Activated B cell treated with CpG ODN at 0.5 μM for 24 hours (primary cell): ENCODE measurements at places on chromosomes 11 and 22. TPM values are rescaled to one million over a fixed set of nuclear protein-coding genes. Genes with fewer than 3 reads are reported as not detected.

DNA sequence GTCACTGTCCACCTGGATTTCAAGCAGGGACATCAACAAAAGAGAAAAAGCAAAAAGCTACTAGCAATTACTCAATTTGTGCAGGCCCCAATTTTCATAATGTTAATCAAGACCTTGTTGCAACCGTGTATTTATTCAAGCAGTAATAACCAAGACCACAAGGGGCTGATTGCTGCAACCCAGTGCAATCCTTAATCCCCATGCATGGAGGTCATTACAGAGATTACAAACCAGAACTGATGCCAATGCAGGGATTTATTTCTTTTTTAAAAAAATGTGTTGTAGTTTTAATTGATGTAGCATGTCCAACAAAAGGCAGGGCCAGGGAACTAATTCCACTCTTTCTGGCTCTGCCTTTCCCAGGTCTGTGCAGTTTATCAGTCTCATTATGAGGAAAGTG, 18.4 kb downstream of the TECTA start:
- H3K27ac ChIP-seq = no peak overlapping the region
- H3K4me3 ChIP-seq = no peak overlapping the region
- peaks cover 3% of the 10 kb centered on the region for H3K27me3 ChIP-seq
- H3K36me3 ChIP-seq = no peaks in the 10 kb centered on the region
- no peaks in the 10 kb centered on the region for H3K4me1 ChIP-seq
- no peak for DNase-seq

The USP2 gene
- 0.24 TPM in 1 of 2 replicates, not detected in the other for total RNA-seq

The PRRG4 gene
- total RNA-seq = 0.17 and 0.33 TPM in 2 replicates

GRCh38 chr22:35458547-35459422, 58.8 kb downstream of the MCM5 start:
- no peak overlapping the region for H3K4me3 ChIP-seq
- H3K36me3 ChIP-seq = peaks cover 5% of the 10 kb centered on the region
- no peak for DNase-seq

The SCGB2A2 gene
- not detected in 2 replicates for total RNA-seq

The TMPRSS6 gene
- total RNA-seq = 4.6 and 5.4 TPM in 2 replicates

The TBC1D10A gene
- 20.1 and 20.4 TPM in 2 replicates for total RNA-seq

DNA sequence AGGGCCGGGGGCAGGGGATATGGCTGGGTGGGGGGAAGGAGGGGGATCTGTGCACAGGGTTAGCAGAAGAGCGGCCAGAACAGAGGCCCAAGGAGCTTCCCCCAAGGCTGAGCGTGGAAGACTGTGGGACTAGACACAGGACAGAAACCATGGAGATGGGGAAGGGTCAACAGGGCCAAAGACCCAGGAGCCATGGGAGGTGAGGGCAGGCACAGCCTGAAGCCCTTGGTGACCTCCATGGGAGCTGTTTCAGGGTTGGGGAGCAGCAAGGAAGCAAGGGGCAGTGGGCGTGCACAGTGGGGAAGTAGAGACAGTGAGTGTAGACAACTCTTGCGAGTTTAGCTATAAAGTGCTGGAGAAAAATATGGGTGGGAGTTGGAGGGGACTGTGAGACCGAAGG, 56.6 kb downstream of the WNT11 start:
- H3K27me3 ChIP-seq = no peaks in the 10 kb centered on the region
- DNase-seq = no peak
- H3K27ac ChIP-seq = no peak overlapping the region
- no peaks in the 10 kb centered on the region for H3K36me3 ChIP-seq

DNA sequence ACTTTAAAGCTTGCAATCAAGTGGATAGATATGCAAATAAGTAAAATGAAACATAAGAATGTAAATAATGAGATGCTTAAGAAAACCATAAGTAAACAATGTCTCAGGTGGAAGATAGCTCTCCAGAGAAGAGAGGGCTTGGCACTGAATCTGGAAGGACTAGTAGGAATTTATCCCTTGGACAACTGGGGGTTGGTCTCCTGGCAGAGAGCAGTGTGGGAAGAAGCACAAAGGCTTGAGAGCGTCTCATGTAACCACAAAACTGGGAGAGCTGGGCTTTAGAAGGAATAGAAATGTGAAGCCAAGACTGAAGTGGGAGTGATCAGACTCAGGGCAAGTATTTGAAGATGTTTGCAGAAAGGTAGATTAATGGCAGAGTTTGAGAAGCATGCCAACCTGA, 31.3 kb downstream of the CARD18 start:
- peaks cover 13% of the 10 kb centered on the region for H3K4me1 ChIP-seq
- H3K27ac ChIP-seq = no peak overlapping the region
- H3K4me3 ChIP-seq = no peak overlapping the region

DNA sequence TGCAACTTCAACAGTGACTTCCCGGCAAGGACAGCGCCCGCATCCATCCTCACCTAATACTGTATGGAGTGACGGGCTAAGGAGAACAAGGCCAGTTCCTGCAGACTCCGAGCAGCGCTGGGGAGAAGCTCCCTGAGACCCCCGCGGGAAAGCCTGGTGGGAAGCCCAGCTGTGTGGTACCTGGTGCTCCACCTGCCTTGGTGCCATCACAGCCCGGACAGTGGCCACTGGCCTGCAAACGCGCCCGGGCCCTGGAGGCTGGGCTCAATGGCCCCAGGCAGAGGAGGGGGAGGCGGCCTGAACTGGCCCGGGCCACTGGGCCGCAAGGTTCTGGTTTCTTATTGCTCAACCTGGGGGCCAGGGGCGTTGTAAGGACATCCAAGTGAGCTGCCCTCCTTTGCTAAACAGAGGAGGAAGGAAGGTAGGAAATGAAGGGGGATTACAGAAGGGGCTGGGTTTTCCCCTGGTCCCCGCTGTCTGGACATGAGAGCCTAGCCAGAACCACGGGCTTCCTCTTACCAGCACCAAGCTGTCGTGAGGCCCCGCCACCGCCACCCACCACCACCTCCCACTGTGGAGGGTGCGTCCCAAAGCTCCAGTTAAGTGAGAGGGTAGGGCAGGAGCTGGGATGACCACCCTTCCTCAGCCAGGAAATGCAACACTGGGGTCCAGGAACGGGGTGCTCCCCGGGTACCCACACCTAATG, 8.5 kb upstream of the CDC42BPG start:
- DNase-seq = peak; percentile 48
- peaks cover 53% of the 10 kb centered on the region for H3K36me3 ChIP-seq
- no peaks in the 10 kb centered on the region for H3K27me3 ChIP-seq
- peaks cover 95% of the 10 kb centered on the region for H3K4me1 ChIP-seq

- H3K27me3 ChIP-seq = no peaks in the 10 kb centered on the region
- H3K4me3 ChIP-seq = no peak overlapping the region
- DNase-seq = no peak
These were observed 454.1 kb upstream of the CADM1 start for GRCh38 chr11:115958089-115959000.

GRCh38 chr11:61460474-61460881, 30.6 kb downstream of the SDHAF2 start:
- H3K4me1 ChIP-seq = no peaks in the 10 kb centered on the region
- no peak for DNase-seq
- no peaks in the 10 kb centered on the region for H3K27me3 ChIP-seq
- no peak overlapping the region for H3K27ac ChIP-seq

- H3K4me3 ChIP-seq = peak overlapping the region; percentile 79
- peak overlapping the region; percentile 89 for H3K27ac ChIP-seq
- H3K4me1 ChIP-seq = peaks cover 50% of the 10 kb centered on the region
These were observed 65.6 kb upstream of the SESN3 start for GRCh38 chr11:95296621-95297025.

- H3K27me3 ChIP-seq = no peaks in the 10 kb centered on the region
These were observed 179.4 kb downstream of the ARHGAP42 start for GRCh38 chr11:100866453-100866852.

The LUZP2 gene
- total RNA-seq = not detected in 2 replicates

DNA sequence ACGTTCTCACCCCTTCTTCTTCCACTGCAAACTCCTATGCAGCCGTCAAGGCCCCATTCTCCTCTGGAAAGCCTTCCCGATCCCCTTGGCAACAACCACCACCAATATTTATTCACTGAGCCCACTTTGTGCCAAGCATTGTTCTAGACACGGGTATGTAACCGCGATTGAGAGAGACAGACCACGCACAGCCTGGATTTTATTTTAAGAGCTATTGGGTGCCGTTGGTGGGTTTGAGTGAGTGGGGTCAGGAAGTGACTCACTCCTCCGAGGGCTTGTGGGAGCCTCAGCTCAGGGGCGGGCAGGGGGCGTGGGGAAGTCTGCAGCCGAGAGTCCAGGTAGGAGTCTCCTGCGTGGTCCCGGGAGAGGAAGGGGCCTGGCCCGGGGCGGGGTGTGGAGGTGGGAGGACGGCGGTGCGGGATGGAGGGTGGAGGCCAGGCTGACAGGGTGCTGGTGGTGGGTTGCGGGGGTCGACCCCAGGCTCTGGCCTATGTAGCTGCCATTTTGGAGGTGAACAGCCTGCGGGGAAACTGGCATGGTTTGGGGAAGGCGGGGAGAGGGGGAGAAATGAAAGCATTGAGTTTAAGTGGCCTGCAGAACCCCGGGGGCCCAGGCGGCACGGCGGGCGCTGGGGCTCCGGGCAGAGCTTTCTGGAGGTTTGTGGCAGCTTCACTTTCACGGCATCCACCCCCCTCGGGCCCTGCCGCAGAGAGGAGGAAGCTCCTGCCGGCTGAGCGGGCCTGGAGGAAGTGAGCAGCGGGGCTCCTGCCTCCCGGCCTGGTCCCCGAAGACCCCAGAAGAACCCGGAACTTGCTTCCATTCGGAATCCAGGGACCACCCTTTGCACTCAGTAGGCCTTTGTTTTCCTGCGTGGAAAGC, 547 bp downstream of the PARVG start:
- DNase-seq = peak; percentile 62
- peak overlapping the region; percentile 95 for H3K27ac ChIP-seq
- peak overlapping the region; percentile 90 for H3K4me3 ChIP-seq
- peaks cover 30% of the 10 kb centered on the region for H3K36me3 ChIP-seq
- H3K27me3 ChIP-seq = no peaks in the 10 kb centered on the region

The OR2AT4 gene
- total RNA-seq = not detected in 2 replicates

- DNase-seq = no peak
- no peaks in the 10 kb centered on the region for H3K36me3 ChIP-seq
- peaks cover 17% of the 10 kb centered on the region for H3K27me3 ChIP-seq
- H3K27ac ChIP-seq = no peak overlapping the region
- H3K4me3 ChIP-seq = no peak overlapping the region
These were observed 39.4 kb downstream of the GLYATL2 start for GRCh38 chr11:58805065-58805464.

DNA sequence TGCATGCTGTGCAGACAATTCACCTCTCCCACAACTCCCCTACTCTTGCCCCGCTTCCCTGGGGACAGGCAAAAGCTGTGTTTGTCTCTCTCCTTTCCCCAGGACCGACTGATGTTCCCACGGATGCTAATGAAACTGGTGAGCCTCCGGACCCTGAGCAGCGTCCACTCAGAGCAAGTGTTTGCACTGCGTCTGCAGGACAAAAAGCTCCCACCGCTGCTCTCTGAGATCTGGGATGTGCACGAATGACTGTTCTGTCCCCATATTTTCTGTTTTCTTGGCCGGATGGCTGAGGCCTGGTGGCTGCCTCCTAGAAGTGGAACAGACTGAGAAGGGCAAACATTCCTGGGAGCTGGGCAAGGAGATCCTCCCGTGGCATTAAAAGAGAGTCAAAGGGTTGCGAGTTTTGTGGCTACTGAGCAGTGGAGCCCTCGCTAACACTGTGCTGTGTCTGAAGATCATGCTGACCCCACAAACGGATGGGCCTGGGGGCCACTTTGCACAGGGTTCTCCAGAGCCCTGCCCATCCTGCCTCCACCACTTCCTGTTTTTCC, 1.4 kb upstream of the MADD start:
- peaks cover 55% of the 10 kb centered on the region for H3K4me1 ChIP-seq
- no peaks in the 10 kb centered on the region for H3K27me3 ChIP-seq
- H3K4me3 ChIP-seq = peak overlapping the region; percentile 93
- DNase-seq = no peak
- peak overlapping the region; percentile 97 for H3K27ac ChIP-seq
- peaks cover 6% of the 10 kb centered on the region for H3K36me3 ChIP-seq

GRCh38 chr22:30777587-30777986, 82.9 kb downstream of the OSBP2 start:
- H3K27ac ChIP-seq = no peak overlapping the region
- no peak for DNase-seq
- no peaks in the 10 kb centered on the region for H3K36me3 ChIP-seq
- H3K27me3 ChIP-seq = peaks cover 10% of the 10 kb centered on the region
- H3K4me1 ChIP-seq = no peaks in the 10 kb centered on the region

DNA sequence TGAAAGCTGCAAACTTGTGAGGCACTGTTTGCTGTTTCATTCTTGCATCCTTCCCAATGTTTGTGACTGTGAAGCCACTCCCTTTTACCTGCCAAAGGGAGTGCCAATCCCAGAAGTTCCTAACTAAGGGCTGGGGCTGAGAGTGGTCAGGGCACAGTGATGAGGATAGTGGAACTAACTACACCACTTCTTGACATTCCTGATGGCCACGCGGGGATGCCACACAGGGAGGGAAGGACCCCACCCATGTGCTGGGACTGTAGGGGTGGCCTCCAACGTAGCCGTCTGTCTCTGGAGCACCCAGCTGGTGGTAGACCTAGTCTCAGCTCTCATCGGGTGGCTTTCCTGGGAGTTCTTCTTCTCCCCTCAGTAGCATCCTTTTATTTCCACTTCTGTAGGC, 335.5 kb downstream of the CADM1 start:
- no peaks in the 10 kb centered on the region for H3K4me1 ChIP-seq
- H3K36me3 ChIP-seq = no peaks in the 10 kb centered on the region
- no peak overlapping the region for H3K4me3 ChIP-seq
- peaks cover 3% of the 10 kb centered on the region for H3K27me3 ChIP-seq
- H3K27ac ChIP-seq = no peak overlapping the region
- DNase-seq = no peak

- H3K36me3 ChIP-seq = no peaks in the 10 kb centered on the region
- DNase-seq = no peak
- no peaks in the 10 kb centered on the region for H3K4me1 ChIP-seq
- H3K4me3 ChIP-seq = no peak overlapping the region
- peaks cover 2% of the 10 kb centered on the region for H3K27me3 ChIP-seq
These were observed 240.0 kb downstream of the GRIK4 start for GRCh38 chr11:120751550-120751949.

DNA sequence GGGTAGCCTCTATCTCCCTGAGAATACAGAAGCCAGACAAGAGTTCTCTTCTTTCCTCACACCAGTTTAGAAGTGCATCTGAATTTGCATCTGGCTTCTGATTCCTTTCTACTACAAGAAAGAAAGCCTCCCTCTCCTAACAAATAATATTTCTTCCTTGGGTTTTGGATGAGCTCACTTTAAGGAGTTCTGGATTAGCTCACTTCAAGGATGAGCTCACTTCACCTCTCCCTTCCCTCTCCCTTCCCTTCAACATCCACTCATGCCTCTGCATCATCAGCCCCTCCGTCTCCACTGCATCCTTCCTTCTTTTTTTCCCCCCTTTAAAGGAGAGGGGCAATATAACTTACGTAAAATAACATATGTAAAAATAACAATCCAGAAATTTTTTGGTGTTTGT, 1.6 kb upstream of the MTNR1B start:
- no peak overlapping the region for H3K4me3 ChIP-seq
- H3K36me3 ChIP-seq = no peaks in the 10 kb centered on the region
- no peak for DNase-seq
- no peak overlapping the region for H3K27ac ChIP-seq

The WNT7B gene
- total RNA-seq = not detected in 2 replicates

GRCh38 chr22:37884420-37884819, 21.7 kb upstream of the MICALL1 start:
- H3K36me3 ChIP-seq = peaks cover 58% of the 10 kb centered on the region
- H3K4me3 ChIP-seq = no peak overlapping the region
- H3K4me1 ChIP-seq = peaks cover 4% of the 10 kb centered on the region
- no peaks in the 10 kb centered on the region for H3K27me3 ChIP-seq
- H3K27ac ChIP-seq = no peak overlapping the region

The SCGB1D4 gene
- not detected in 2 replicates for total RNA-seq
